ENCODE measurements at places on chromosomes 6 and 20.
A peak's percentile ranks its signal among the peaks of the same experiment; 100 is the strongest.

DNA sequence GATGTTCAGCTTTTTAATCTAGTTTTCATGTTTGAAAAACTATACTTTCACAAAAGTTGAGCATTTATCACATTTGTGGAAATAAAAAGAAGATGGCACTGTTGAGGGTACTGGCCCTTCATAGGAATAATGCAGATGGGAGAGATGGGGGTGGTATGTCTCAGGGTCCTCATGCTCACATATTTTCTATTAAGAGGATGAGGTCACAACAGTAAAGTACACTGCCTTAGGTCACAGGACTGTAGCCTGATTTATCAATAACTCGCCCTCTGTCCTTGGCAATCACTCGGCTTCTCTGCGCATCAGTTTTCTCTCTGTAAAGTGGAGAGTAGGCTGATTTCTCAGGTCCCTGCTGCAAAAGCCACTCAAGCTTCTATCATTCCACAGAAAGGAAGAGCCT lies 55.9 kb downstream of the PPP1R3G start:
- no peak for DNase-seq

- DNase-seq: no peak
Observed at GRCh38 chr6:30834646-30835045, 49.7 kb upstream of the DDR1 start.

DNA sequence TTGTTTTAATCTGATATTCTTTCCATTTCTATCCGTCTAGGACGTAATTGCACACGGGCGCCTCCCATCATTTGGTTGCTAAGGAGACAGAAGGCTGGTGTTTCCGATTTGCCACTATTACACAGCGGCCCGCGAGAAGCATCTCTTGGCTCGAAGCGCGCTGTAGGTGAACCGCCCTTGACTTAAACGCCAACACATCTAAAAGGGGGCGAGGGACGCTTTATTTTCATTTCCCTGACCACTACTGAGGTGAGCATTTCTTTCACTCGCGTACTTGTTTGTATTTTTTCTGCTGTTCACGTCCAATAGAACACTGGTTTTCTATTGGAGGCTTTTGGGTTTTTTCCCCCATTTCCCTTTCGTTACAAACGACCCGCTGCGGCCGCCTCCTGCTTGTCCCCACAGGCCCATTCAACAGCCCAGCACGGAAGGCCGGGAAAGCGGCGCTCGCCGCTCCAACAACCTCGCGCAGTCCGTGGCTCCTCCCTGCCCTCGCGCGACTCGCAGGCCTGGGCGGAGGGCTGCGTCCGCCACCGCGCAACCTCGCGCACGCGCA lies 505 bp upstream of the WRNIP1 start:
- peak; percentile 46 for DNase-seq

- DNase-seq: no peak
Observed at GRCh38 chr6:100886076-100886475, 4.9 kb upstream of the ASCC3 start.
